ENCODE measurements at places on chromosomes 3 and 15.

- no peak for DNase-seq
These were observed 17.9 kb downstream of the ILDR1 start for GRCh38 chr3:122004107-122004506.

DNA sequence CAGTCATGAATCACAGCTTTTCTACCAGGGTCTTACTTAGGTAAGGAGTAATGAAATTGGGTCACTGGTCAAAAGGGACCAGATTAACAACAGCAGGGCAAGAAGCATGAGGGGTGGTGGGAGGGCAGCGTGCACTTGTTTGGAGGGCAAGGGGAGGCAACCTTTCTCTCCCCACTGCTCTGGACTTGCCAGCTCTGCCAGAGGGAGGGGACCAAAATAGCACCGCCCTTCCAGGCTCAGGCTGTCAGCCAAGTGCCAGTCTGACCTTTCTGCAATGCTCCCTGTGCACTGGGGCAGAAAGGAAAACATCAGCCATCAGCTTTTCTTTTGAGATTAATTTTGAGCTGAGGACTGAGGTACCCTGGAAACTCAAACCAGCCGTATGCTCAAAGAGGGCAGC is 4.5 kb upstream of the ULK3 start:
- DNase-seq: no peak

DNA sequence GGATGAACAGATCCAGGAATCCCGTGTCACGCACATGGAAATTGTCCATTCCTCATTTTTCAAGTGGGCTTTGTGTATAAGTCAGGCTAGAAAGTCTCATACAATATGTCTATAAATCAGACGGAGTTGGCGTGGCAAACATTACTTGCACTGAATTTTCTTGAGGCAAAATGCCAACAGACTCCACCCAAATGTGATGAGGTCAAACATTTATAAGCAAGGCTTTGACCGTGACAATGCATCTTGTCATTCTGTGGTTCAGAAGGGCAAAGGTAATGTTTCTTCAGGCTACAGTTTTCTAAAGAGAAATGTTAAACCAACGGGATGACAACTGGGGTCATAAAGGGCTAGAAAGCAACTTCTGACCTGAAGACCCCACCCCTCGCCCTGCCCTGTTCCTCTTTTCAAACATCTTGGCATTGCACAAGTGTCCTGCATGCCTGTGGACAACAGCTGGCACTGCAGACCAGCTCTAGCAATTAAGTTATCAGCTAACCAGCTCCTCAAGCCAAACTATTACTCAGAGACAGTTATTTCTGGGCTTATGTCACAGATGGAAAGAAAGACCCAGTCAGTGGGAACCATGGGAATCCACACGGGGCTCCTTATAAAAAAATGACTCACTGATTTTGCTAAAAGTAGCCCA is 36.5 kb upstream of the SPTBN5 start:
- no peak for DNase-seq

DNA sequence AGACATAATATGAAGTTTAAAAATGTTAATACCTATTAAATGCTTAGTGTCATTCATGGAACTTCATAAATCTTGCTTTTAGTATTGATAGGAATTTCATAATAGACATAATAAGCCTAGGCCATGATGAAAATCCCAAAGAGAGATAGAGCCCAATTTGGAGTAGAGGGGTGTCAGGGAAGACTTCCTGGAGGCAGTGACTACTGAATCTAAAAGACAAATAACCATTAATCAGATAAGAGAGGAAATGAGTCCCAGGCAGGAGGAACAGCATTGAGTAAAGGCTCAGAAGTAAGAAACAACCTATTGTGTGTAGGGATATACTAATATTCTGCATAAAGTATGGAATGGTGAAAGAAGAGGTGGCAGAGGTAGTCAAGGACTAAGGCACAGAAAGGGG is 126.9 kb upstream of the MRPS22 start:
- DNase-seq: no peak

GRCh38 chr3:50551054-50551659 is 16.4 kb downstream of the C3orf18 start:
- DNase-seq: no peak

DNA sequence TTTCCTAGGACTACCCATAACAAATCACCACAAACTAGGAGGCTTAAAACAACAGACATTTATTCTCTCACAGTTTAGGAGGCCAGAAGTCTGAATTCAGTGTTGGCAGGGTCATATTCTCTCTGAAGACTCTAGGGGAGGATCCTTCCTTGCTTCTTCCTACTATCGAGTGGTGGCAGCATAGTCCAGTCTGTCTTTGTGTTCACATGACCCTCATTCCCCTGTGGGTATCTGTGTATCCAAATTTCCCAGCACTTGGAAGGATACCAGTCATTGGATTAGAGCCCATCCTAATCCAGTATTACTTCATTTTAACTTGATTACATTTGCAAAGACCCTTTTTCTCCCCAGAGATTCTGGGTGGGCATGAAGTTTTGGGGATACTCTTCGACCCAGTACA is 63.8 kb downstream of the GMPS start:
- DNase-seq: no peak

GRCh38 chr3:161794551-161794950 is 297.9 kb downstream of the OTOL1 start:
- no peak for DNase-seq

GRCh38 chr3:145854499-145854898 is 306.5 kb downstream of the PLOD2 start:
- DNase-seq: no peak

DNA sequence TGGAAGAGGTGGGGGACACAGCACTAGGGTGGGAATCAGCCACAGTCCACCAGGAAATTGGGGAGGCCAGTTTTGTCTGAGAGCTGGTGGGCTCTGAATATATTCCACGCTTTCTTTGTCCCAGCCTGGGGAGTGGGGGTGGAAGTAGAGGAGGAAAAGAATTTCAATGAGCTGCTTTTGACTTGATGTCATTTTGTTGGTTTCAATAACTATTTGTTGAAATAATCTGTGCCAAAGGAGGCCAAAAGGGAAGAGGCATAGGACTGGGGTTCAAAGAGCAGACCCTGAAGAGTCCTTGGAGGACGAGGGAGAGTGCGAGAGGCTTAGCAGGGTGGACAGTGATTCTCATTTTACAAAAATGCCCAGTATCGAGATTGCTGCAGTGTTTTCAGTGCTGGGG is 262.3 kb downstream of the SHQ1 start:
- no peak for DNase-seq

DNA sequence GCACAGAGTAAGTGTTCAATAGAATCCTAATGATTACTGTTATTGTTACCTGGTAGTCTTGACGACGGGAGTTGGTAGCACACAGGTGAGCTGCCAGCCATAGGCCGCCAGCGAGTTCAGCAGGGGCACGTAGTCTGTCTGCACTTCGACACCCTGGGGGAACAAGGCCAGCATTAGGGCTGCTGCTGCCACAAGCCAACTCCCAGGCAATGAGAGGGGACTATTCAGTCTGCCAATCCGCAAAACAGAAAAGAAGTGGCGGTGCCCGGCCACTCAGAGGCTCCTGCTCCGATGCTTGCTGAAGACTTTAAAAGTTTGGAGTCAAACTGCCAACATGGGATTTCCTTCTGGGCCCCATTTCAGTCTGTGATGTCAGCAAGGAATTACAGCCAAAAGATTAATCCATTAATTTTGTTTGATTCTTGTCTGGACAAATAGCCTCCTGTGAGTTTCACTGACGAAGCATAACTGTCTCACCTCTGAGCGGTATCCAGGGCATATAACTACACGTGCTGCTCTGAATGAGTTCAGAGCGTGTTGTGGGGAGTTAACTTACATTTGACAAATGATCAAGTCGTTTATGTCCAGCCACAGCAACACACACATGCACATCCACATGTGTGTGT is 61.8 kb downstream of the OXNAD1 start:
- no peak for DNase-seq

DNA sequence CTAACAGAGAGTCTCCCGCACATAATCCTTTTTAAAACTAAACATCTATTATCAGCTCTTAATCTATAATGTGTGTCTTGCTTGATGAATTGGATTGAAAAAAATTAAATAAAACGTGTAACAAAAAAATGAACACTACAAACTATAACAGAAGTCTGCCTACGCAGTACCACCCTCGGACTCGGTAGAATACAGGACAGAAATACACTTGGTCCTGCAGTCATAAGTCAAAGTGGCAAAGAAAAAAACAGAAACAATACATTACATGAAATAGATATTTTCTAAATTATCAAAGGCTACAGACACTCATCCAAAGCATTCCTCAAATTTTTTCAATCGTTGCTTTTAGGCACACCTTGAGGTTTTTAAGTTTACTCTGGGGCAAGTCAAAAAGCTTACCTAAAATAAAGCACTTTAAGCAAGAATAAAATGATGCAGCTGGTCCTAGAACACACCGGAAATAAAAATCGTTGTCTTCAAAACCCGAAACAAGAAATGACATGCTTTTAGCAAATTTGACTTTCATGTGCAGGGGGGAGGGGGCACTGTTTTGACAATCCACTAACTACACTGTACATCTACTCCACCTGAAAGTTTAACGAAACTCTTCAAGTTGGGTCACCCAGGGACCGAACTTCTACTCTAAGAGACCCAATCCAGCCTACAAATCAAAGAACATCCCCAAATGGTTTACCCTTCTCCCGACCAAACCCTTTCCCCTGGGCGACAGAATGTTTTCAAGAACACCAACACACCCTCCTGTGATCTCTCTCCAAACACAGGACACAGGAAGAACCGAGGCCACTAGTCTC is 1.3 kb downstream of the ADAM10 start:
- no peak for DNase-seq

- DNase-seq: no peak
These were observed 331.5 kb upstream of the CFAP20DC start for GRCh38 chr3:59381282-59381681.

DNA sequence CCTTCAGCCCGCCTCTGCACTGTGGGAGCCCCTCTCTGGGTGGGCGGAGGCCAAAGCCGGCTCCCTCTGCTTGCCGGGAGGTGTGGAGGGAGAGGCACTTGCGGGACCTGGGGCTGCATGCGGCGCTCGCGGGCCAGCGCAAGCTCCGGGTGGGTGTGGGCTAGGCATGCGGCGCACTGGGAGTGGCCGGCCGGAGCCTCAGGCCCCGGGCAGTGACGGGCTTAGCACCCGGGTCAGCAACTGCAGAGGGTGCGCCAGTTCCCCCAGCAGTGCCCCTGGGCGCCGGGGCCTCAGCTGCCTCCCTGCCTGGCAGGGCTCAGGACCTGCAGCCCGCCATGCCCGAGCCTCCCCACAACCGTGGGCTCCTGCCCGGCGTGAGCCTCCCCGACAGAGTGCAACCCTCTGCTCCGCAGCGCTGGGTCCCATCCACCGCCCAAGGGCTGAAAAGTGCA is 98.9 kb upstream of the POU1F1 start:
- DNase-seq: no peak

- DNase-seq: no peak
These were observed 76.6 kb downstream of the P3H2 start for GRCh38 chr3:190044142-190044541.

GRCh38 chr3:41327718-41328117 is 128.4 kb downstream of the CTNNB1 start:
- no peak for DNase-seq

DNA sequence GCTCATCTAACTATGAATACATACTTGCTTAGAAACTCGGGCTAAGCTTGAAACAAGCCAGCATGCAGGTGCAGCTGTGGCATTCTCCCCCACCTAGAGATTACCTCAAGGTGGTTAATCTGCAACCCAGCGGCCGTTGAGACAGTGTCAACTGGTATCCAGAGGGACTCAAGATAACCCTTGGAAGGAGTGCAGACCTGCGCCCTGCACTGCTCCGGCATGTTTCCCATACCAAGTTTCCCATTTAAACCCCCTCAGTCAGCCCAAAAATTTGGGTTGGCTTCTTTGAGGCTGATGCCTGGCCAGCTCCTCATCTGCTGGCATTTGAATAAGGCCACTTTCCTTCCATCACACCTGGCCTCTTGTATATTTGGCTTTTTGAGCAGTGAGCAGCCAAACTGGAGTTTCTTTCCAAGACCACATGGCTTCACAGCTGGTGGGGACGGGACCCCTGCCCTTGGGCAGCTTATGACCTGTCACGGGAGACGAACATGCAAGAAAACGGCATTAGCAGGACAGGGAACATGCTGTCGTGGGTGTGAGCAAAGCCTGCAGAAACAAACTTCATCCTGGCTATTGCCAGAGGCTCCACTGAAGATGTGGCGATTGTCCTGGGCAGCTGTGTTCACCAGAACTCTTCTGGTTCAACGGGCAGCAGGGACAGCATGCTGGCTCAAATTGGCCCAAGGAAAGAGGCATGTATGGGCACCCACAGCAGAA is 98.2 kb downstream of the PLXNA1 start:
- DNase-seq: no peak

DNA sequence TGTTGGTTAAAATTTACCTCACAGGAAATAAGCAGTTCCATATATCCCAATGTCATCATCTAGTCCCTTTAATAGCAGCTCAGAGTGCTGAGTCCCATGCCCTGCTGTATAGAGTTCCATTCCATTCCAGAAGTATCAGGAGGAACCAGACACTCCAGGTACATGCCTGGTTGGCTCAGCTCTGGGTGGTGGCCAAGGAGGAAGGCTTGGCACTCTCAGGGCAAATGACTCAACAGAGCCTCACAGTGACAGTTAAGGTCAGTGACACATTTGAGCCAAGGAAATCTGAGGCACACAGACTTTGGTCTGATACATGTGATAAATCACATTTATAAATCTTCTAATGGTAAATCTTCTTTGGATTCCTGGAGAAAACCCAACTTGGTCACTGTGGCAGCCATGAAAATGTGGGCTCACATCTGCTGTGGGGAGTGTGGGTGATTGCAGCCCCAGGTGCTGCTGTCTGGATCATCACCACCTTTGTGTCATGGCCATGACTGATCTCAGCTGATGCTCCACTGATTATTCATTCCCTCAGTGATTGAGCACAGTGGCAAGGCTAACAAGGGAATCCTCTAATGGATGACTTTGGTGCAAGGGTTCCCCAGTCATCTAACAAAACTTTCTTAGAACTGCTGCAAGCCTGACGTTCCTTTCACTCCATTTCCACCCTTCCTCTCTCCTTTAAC is 9.3 kb downstream of the HHLA2 start:
- DNase-seq: no peak

DNA sequence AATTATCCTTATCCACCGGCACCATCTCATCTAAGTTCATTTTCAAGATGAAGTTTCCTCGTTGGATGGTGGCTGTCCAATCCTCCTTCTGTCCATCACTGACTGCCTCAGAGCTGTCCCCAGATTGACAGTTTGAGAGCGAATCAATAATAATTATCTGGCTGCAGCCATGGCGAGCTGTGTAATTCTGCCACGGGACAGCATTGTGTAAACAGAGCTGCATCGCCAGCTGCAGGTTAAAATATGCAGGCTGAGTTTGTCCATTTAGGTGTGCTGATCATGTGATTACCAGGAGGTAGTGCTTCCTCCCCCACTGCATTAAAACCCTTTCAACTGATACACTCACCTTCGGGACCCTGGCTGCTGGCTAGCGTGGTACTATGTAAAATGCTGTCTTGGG is 461.9 kb upstream of the ONECUT1 start:
- DNase-seq: no peak

All from T-helper 22 cell (primary cell).